BJ (cell line): ENCODE measurements at places on chromosomes 16 and 17.

DNA sequence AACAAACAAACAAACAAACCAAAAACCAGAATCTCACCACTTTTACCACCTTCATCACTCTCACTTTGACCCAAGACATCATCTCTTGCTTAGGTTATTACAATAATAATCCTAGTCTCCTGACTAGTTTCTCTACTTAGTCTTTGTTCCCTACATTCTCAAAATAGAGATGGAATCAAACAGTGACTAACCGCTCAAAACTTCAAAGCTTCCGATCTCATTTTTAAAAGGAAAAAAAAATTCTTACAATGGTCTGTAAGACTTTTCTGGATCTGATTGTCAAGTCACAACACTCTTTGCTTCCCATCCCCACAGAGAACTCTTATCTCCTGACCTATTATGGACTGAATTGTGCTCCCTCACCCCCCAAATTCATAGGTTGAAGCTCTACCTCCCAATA lies 60.9 kb downstream of the SPAG9 start:
- DNase-seq = no peak

- DNase-seq = no peak
Observed at GRCh38 chr16:31093132-31093703, 1.4 kb downstream of the VKORC1 start.

DNA sequence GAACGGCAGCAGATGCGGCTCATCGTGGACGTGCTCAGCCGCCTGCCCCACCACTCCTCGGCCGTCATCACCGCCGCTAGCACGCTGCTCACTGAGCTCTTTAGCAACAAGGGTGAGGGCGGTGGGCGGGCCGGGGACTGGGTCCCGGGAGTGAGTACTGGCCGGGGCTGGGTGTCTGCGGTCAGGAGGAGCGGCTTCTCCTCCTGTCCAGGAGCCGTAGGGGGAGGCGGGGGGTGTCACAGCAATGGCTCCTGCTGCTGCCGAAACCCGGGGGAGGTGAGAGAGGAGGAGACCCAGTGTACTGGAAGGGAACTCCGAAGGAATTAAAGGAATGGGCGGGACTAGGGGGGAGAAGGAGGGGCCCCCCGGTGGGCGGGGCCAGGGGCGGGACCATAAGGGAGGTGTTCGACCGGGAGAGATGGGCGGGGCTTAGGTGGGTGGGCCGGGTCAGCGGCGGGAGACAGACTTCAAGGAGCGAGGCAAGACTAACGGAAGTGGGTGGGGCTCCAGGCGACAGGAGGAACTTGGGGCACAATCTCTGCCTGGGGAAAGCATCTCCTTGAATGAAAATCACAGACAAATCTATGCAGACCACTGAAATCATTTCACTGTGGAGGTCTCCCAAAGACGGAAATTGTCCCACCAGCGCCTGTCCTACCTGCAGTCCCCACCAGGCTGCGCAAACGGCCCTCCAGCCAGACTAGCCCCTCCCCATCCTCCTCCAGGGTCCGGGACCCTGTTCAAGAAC lies 2.4 kb downstream of the NAGS start:
- peak; percentile 79 for DNase-seq

DNA sequence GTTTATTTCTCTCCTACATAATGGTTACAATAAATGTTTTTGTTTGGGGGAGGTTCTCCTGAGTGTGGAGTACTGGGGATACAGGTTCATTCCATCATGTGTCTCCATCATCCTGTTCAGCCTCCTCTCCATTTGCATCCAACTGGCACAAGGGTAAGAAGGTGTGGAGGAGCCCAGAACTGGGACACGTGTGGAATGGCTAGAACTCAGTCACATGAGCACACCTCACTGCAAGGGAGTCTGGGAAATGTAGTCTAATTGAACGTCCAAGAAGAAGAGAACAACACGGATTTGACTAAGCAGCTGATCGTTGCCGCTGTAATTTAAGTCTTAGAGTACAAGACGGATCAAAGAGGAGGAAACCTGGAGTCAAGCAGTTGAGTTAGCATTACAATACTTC lies 6.1 kb downstream of the OR1A1 start:
- DNase-seq = no peak

GRCh38 chr16:84940670-84941551 lies 70.4 kb downstream of the ZDHHC7 start:
- DNase-seq = no peak

GRCh38 chr17:29563816-29564215 lies 3.0 kb downstream of the ABHD15 start:
- no peak for DNase-seq

GRCh38 chr16:84518804-84519341 lies 14.4 kb upstream of the MEAK7 start:
- no peak for DNase-seq

DNA sequence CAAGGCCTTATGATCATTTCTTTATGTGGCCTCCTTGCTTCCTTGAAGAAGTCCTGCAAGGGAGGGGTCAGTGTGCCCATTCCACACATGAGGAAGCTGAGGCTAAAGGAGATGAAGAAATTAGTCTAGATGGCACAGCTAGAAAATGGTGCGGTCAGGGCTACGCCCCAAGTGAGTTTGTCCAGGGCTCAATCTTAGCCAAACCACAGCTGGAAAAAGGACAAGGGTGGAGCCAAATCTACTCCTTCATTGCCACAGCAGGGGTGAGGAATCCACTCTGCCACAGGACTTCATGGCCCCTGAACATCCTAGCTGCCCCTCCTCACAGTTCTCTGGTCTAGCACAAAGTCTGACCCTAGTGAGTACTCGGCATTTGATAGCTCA lies 16.2 kb downstream of the BEAN1 start:
- DNase-seq = no peak

- DNase-seq = no peak
Observed at GRCh38 chr17:622356-622755, 92.3 kb downstream of the VPS53 start.

DNA sequence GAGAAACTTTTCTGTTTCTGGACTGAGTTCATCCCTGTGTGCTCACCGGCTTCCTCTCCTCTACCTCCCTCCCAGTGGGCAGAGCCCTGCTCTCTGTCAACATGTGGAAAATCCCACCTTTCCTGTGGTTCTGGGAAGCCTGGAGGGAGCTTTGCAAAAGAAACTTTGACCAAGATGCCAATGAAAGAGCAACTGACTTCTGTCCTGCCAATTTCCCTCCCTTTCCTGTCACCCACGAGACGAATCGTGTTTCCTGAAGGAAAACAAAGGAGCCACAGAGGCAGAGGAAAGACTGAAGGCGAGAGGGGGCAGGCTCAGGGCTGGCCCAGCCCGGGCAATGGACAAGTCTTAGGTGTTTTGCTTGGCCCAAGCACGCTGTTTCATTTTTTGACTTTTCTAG lies 82.8 kb downstream of the PLCG2 start:
- no peak for DNase-seq

DNA sequence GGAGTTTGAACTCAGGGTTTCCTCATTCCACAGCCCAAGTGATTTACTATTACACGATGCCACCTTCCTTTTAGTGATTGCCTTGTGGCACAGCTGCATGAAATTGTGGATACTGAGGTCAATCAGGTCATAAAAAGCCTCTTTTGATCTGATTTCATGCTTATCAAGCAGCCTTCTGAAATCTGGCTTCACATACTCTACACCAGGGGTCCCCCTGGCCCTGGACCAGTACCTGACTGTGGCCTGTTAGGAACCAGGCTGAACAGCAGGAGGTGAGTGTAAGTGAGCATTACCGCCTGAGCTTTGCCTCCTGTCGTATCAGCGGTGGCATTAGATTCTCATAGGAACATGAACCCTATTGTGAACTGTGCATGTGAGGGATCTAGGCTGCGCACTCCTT lies 13.8 kb downstream of the SLFN5 start:
- DNase-seq = no peak

DNA sequence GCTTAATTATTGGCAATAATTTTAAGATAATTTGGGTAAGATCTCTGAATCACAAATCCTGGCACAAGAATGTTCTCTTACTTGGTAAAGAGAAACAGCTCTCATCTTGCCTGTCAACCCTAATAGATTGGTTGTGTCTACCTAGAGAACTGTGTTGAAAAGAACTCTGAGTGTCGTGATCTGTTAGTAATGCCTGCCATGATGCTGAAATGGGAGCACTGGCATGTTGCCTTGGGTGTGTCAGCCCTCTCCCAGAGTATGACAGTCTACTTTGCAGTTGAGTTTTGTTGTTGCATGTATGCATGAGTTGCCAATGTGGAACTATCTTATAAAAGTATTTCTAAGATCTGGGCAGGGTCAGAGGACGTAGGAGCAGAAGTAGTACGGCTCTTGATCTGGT lies 221.4 kb downstream of the MAF start:
- no peak for DNase-seq
